ENCODE measurements at places on chromosomes 1 and 21. TPM values are rescaled to one million over a fixed set of nuclear protein-coding genes. Genes with fewer than 3 reads are reported as not detected.

- no peak for DNase-seq
These were observed 77.9 kb downstream of the CDC7 start for GRCh38 chr1:91578320-91579109.

DNA sequence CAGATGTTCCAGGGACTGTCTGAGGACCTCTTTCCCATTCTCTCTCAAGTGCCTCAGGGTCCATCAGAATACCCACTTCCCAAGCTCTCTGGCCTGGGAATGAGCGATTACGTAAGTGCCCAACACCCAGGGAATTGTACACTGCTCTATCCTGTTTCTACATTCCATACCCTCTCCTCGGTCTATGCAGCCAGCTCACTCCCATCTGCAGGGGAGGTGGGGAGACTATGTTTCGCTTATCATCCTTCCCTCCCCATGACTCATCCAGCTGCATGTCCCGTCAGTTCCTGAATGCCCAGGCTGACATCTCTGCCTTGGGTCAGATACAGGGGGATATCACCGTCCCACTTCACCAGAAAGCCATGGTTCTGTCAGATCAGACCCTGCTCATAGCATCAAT, 34.5 kb upstream of the CD1D start:
- DNase-seq = no peak

DNA sequence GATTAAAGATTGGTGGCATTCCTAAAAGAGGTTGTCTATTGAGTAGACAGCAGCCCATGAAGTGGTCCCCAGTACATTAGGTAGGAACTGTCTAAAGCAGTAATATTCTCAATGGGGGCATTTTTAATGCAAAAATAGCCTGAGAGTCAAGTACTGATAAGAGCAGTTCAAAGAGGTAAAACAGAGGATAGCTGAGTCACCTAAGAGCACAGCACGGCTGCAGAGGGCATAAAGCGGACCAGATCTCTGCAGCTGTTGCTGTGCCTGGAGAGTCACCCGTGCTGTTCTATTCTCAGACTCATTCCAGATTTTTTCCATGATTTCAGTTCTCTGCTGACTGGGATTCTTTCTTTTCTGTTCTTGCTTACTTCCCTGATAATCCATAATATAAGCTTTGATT, 313.2 kb downstream of the OLFM3 start:
- no peak for DNase-seq

DNA sequence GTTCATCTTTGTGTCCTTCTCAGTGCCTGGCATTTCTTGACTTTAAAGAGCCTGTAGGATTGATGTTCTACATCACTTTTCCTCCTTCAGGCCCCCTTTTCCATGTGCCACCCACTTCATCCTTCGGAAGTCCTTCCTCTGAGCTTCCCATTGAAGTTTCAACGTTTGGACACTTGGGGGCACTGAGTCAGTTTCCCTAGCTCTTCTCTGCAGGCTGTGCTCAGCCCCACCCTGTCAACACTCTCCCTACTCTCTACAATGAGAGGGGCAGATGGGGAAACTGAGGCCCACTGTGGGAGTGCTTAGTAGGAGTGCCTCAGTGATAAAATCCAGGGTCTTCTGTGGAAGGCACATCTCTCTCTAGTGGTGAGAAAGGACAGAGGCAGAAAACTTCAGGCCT, 11.9 kb downstream of the KCNJ10 start:
- no peak for DNase-seq

- no peak for DNase-seq
These were observed 794 bp downstream of the KRTAP12-3 start for GRCh38 chr21:44658541-44658910.

OR2L3 gene
- total RNA-seq = not detected

ADAMTSL4 gene
- total RNA-seq = 42.7 TPM

ZBTB7B gene
- total RNA-seq = 66.4 TPM

HNRNPR gene
- 73.5 TPM for total RNA-seq

All from omental fat pad (tissue), 4 donors.